ENCODE measurements at places on chromosomes 2 and 18.
A peak's percentile ranks its signal among the peaks of the same experiment; 100 is the strongest.

DNA sequence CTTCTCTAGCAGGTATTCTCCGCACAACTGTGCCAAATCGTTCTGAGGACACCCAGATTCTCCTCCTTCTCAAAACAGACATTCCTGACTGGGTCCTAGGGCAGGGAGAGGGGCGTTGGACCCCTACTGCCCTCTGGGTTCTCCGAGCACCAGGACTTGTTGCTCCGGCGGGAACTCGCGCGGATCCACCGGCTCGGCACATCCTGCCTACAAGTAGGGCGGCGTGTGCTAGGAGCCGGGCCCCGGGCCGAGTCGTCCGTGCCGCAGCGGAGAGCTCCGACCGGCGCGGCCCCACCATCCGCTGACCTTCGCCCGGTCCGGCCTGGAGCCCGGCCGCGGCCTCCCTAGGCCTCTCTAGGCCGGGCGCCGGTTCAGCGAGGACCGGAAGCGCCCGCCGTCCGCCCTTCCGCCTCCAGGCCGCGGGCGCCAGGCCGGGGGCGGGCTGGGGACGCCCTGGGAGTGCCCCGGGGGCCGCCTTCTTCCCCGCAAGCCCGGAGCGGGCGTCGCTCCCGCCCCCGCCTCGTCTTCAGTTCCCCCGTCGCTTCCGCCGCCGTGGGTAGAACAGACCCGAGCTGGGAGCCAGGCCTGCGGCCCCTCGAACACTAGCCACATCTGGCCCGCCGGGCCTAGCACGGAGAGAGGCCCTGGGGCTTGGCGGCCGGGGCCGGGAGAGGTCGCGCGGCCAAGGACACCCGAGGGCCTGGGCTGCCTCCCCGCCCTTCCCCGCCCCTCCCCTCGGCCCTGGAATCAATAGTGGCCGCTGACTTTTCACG is 7.6 kb upstream of the ONECUT2 start:
- DNase-seq = no peak

- DNase-seq = no peak
Measured at GRCh38 chr2:226869371-226869770, 33.5 kb downstream of the RHBDD1 start.

- DNase-seq = no peak
Measured at GRCh38 chr2:232966122-232966521, 46.9 kb downstream of the NGEF start.

DNA sequence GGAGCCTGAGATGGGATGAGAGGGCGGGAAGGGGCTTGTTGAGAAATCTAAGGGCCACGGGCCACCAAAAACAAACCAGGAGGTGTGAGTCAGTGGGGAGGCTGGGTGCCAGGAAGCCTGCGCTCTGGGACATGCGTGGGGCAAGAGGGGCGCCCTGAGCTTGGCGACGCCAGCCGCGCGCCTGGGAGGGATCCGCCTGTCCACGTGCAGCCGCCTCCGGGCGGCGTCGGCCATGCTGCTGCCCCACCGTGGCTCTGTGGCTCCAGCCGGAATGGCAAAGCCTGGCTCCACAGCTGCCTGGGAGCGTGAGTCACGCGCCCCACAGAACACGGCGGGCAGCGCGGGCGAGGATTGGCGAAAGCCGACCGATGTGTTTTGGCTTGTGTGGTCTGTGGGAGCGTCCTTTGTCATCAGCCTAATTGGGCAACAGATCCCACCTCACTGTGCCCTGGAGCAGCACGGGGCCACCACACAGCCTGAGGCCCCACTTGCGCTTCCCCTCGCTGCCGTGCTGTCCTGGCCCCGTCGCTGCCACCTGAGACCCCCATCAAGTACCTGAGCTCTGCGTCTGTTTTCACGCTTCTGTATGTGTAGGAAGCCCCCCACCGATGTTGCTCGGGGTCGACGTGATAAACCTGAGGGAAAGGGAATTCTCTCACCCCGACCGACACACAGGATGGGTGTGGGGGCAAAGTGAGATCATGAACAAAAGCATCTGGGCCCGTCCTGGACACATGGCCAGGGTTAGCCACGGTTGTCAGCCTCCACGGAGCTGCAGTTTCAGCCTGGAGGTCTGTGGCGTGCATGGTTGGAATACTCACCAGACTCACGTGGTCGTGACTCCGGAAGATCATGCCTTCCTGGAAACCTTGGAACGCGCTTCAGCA is 80.5 kb downstream of the NFATC1 start:
- peak; percentile 55 for DNase-seq

DNA sequence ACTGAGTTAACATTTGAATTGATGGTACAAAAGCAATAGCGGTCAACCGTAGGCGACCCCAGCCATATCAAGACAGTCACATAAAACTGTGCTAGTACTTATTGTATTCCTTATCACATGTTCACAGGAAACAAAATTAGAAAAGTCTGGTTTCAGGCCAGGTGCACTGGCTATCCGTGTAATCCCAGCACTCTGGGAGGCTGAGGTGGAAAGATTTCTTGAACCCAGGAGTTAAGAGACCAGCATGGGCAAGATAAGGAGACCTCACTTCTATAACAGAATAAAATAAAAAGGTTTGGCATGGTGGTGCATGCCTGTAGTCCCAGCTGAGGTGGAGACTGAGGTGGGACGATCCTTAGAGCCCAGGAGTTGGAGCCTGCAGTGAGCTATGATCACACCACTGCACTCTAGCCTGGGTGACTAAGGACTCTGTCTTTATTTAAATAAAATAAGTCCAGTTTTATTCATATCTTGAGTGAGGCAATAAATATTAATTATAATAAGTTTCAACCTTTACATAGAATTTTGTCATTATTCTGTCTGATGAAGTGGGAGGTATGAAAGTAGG is 84.1 kb upstream of the RGPD4 start:
- DNase-seq = no peak

GRCh38 chr2:136175868-136176267 is 57.9 kb upstream of the CXCR4 start:
- no peak for DNase-seq

DNA sequence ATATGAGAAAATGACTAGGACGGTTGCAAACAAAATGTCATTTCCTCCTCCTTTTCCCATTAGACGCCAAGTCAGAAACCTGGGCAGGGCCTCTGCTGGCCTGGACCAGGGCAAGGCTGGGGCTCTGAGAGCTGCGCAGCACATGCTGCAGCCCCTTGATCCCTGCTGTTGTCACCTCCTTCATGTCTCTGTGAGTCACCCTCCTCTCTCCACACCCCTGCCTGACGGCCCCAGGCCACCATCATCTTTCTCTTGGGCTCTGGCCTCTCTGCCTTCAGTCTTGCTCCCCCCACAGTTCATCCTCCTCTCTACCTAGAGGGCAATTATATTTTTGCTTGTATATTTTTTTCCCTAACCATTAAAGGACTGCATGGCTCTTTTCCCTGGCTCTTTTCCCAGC is 10.0 kb downstream of the FLACC1 start:
- no peak for DNase-seq

DNA sequence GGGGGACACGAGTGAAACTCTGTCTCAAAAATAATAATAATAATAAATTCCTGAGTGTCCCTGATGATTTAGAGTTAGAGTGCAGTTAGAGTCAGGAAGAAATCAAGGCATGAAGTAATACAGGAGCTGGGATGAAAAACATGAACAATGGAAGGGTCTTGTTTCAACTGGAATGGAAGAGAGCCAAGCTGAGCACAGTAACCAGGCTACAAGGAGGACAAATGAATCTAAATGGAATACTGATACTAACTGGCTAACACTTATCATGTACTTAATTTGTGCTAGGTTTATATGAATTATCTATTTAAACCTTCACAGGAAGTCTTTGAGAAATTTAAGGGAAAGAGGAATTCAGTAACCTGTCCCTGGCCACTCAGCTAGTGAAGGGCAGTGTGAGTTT is 38.8 kb upstream of the PSME4 start:
- DNase-seq = no peak

GRCh38 chr2:188364033-188364630 is 72.5 kb downstream of the GULP1 start:
- no peak for DNase-seq

DNA sequence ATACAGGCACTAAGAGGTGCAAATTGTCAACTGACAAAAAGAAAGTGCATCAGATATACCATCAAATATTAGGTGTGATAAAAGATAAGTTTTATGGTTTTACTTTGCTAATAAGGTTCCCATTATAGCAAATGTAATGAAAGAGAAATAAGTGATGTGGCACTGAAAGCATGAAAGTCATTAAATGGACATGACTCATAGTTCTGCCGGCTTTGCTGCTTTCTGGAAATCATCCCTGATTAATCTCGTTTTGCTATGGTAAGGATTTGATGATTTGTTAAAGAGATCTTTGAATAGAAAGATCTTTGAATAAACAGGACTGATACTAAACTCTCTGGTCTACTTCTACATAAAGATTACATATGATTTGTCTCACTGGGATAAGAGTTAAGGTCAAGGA is 72.7 kb downstream of the CLIP4 start:
- no peak for DNase-seq

DNA sequence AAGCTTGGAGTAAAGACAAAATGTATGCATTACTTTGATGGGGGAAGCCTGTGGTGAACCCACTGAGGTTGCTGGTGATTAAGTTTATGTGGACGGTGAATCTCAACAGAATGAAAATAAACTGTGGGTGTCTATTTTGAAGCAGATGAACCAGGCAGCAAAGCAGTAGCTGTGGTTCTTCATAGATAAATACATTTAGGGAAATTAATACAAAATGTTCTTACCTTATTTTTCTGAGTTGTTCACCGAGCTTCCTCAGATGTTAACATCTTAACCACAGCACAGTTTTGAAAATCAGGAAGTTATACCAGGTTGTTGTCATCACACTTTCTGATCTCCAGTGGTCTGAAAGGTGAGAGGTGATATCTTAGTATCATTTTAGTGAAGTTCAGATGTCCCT is 53.9 kb downstream of the NCK2 start:
- no peak for DNase-seq

DNA sequence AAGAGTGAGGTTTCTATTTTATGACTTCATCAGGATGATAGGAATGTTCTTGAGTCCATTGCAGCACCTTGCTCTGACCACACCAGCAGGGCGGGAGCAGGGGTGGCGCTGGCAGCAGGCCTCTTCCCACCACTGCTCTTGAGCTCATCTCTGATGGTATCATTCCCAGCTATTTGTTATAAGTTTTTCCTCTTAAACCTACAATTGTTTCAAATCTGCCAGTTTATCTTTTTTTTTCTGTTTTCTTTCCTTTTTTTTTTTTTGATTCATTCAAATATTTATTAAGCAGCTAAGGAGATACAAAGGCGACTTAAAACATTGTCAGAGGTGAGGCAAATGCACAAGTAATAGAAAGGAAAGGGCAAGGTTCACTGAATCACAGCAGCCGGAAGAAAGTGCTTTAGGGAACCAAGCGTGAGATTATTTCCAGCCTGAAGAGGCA is 28.7 kb downstream of the NIFK start:
- DNase-seq = no peak

DNA sequence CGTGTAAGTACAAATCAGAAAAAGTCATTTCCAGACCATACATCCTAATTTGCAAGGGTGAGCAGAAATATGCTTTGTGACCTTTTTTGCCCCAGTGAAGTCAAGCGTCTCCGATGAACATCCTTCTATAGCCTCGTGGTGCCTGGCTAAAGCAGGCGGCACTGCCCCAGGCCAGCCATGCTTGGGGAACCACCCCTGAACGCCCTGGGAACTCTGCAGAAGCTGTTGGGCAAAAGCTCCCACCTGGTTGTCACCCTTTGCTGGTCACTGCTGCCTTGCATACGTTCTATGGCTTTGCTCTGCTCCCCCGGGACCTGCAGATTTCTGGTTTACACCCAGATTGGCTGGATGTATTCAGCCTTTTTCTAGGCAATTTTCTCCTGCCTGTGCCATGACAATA is 256.4 kb downstream of the SS18 start:
- no peak for DNase-seq

- peak; percentile 27 for DNase-seq
Measured at GRCh38 chr2:207616185-207616584, 9.0 kb downstream of the METTL21A start.

All from dermis blood vessel endothelial cell (primary cell).